ENCODE measurements at places on chromosomes 5 and 9.
A peak's percentile ranks its signal among the peaks of the same experiment; 100 is the strongest.

- H3K27ac ChIP-seq, result no peak overlapping the region
- no peaks in the 10 kb centered on the region for H3K27me3 ChIP-seq
- H3K4me1 ChIP-seq, result no peaks in the 10 kb centered on the region
- no peak overlapping the region for H3K4me3 ChIP-seq
- no peaks in the 10 kb centered on the region for H3K36me3 ChIP-seq
These were observed 1866.7 kb upstream of the C9orf72 start for GRCh38 chr9:29439961-29440360.

DNA sequence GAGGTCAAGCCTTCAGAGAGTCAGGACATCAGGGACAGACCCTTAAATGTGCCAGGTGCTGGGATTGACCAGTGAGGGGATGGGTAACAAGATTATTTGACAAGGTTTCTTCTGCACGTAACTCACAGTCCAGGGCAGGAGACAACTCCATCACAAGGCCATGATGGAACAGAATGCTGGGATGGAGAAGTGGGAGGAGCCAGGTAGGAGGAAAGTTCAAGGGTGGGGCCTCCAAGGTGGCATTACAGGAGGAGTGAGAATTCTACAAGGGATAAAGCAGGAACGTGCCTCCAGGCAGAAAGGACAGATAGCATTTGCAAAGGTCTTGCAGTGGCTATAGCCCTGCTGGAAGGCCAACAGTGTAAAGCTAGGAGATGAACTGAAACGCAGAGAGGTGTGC, 102.2 kb downstream of the FGF18 start:
- no peak for DNase-seq
- H3K36me3 ChIP-seq, result no peaks in the 10 kb centered on the region
- H3K4me3 ChIP-seq, result no peak overlapping the region
- H3K27me3 ChIP-seq, result no peaks in the 10 kb centered on the region
- no peak overlapping the region for H3K27ac ChIP-seq
- H3K4me1 ChIP-seq, result no peaks in the 10 kb centered on the region

- DNase-seq, result no peak
- no peak overlapping the region for H3K27ac ChIP-seq
- H3K36me3 ChIP-seq, result peaks cover 21% of the 10 kb centered on the region
- no peaks in the 10 kb centered on the region for H3K4me1 ChIP-seq
These were observed 57.0 kb downstream of the ECPAS start for GRCh38 chr9:111427186-111427585.

DNA sequence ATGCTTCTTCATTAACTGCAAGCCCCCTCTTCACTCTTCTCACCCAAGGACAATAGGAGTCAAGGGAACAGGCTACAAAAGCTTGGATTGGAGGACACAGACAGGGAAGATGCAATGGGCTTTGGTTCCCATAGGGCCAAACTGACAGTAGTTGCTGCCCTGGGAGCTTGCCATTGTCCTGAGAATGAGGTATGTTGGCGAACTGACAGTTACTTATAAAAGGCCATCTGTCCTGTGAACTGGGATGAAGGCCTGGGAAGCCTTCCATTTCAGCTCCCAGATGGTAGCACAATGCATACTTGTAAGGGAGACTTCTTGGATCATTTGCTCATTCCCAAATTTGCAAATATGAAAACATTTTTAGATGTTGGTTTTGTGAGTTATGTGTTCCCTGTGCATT, 88.9 kb downstream of the SNCAIP start:
- no peaks in the 10 kb centered on the region for H3K36me3 ChIP-seq
- DNase-seq, result no peak
- no peak overlapping the region for H3K27ac ChIP-seq

GRCh38 chr5:127962491-127962890, 121.1 kb upstream of the SLC12A2 start:
- H3K27me3 ChIP-seq, result no peaks in the 10 kb centered on the region
- no peak for DNase-seq
- no peak overlapping the region for H3K4me3 ChIP-seq
- no peak overlapping the region for H3K27ac ChIP-seq
- no peaks in the 10 kb centered on the region for H3K4me1 ChIP-seq

DNA sequence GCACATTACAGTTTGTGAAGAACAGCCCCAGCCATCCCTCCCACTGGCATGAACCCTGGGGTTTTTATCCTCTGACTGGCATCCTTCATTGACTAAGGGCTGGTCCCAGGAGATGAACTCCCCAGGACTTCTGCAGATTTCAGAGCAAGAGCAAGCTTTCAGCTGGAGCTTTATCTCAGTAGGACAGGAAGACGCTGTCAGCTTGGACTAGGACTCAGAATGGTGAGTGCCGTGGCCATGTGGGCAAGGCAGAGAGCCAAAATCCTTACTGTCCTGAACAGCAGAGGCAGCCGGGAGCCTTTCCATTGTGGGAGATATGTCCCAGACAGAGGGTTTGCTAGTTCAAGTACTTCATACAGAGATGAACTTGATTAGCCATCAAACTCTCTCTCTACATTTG, 3.2 kb upstream of the ACOT12 start:
- no peaks in the 10 kb centered on the region for H3K4me1 ChIP-seq
- no peaks in the 10 kb centered on the region for H3K36me3 ChIP-seq
- H3K27me3 ChIP-seq, result peaks cover 2% of the 10 kb centered on the region
- DNase-seq, result no peak
- no peak overlapping the region for H3K27ac ChIP-seq

- H3K4me1 ChIP-seq, result no peaks in the 10 kb centered on the region
- H3K27me3 ChIP-seq, result no peaks in the 10 kb centered on the region
- no peak overlapping the region for H3K27ac ChIP-seq
- DNase-seq, result no peak
- no peak overlapping the region for H3K4me3 ChIP-seq
These were observed 39.2 kb downstream of the PPIC start for GRCh38 chr5:122997294-122997693.

DNA sequence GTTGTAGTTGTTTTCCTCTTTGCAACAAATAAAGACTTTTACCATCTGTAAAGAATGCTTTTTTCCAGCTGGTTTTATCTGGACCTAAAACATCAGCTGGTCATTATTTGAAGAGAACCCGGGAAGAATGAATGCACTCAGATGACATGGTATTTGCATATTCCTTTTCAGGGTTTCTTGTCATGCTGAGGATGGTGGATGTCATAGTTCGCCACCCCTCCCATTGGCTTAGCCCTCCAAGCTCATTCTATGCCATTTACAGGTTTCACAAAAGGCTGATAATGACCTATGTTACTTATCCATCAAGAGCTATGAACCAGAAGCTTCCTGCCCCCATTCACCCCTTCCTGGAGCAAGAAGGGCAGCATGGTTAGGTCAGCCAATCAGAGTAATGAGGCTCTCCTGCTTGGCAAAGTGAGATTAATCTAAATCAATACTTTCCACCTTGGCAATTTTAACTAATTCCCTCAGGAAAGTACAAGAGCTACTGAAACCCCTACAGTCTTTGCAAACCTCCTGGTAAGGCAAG, 440.5 kb upstream of the TLE4 start:
- no peak overlapping the region for H3K4me3 ChIP-seq
- no peaks in the 10 kb centered on the region for H3K27me3 ChIP-seq
- no peaks in the 10 kb centered on the region for H3K36me3 ChIP-seq
- no peaks in the 10 kb centered on the region for H3K4me1 ChIP-seq
- no peak overlapping the region for H3K27ac ChIP-seq
- DNase-seq, result no peak

- peak overlapping the region; percentile 43 for H3K27ac ChIP-seq
- no peaks in the 10 kb centered on the region for H3K36me3 ChIP-seq
- no peaks in the 10 kb centered on the region for H3K27me3 ChIP-seq
These were observed 4.6 kb downstream of the NRG2 start for GRCh38 chr5:140038373-140038957.

DNA sequence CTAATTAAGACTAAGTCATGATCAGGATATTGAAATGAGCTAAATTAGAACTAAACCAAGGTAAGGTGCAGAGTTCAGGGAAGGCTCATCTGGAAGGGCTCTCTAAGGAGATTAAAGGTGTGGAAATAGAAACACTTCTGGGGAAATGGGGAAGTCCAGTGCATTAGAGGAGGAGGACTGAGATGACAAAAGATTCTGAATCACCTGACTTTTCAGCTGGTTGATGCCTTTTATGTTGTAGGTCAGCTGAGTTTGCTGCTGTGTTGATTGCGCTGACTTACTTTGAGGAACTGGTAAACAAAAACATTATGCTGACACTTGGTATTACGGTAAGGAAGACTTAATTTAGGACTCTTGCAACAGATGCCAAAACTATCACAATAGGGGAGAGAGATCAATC, 23.8 kb downstream of the IFNA5 start:
- H3K27ac ChIP-seq, result no peak overlapping the region
- H3K4me3 ChIP-seq, result no peak overlapping the region
- H3K4me1 ChIP-seq, result no peaks in the 10 kb centered on the region
- DNase-seq, result no peak
- no peaks in the 10 kb centered on the region for H3K27me3 ChIP-seq

- no peak overlapping the region for H3K27ac ChIP-seq
- no peak overlapping the region for H3K4me3 ChIP-seq
- no peak for DNase-seq
- H3K27me3 ChIP-seq, result peaks cover 2% of the 10 kb centered on the region
- no peaks in the 10 kb centered on the region for H3K4me1 ChIP-seq
- H3K36me3 ChIP-seq, result no peaks in the 10 kb centered on the region
These were observed 64.6 kb downstream of the SVEP1 start for GRCh38 chr9:110514897-110515296.

DNA sequence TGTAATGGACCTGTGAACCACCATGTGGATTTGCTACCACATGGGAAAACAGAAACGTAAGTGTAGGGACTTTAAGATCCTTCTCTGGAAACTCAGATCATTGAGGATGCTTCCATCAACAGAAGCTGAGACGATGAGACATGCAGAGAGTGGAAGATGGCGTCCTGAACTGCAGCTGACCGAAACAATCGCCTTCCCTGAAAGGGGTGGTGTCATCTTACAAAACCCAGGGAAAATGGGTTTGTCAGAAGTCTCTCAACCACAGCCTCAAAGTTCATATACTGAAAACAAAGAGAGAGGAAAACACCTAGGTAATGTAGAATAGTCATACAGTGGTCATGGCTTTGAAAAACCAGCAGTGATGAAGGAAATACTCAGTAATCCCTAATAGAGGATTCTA, 6.6 kb upstream of the PTPN3 start:
- no peak overlapping the region for H3K4me3 ChIP-seq
- H3K4me1 ChIP-seq, result no peaks in the 10 kb centered on the region
- H3K27ac ChIP-seq, result no peak overlapping the region
- H3K36me3 ChIP-seq, result no peaks in the 10 kb centered on the region

GRCh38 chr5:39876146-39876545, 451.4 kb upstream of the DAB2 start:
- no peaks in the 10 kb centered on the region for H3K27me3 ChIP-seq
- no peak for DNase-seq
- H3K4me3 ChIP-seq, result no peak overlapping the region
- no peak overlapping the region for H3K27ac ChIP-seq
- H3K36me3 ChIP-seq, result no peaks in the 10 kb centered on the region

- H3K4me1 ChIP-seq, result no peaks in the 10 kb centered on the region
- no peak overlapping the region for H3K4me3 ChIP-seq
- H3K36me3 ChIP-seq, result no peaks in the 10 kb centered on the region
- no peak for DNase-seq
- H3K27me3 ChIP-seq, result no peaks in the 10 kb centered on the region
These were observed 36.7 kb downstream of the LPAR1 start for GRCh38 chr9:111001526-111001925.

GRCh38 chr9:104555521-104555920, 13.4 kb upstream of the OR13C8 start:
- no peak overlapping the region for H3K27ac ChIP-seq
- DNase-seq, result no peak
- H3K4me1 ChIP-seq, result no peaks in the 10 kb centered on the region
- H3K4me3 ChIP-seq, result no peak overlapping the region
- H3K27me3 ChIP-seq, result no peaks in the 10 kb centered on the region

- no peak overlapping the region for H3K27ac ChIP-seq
- DNase-seq, result no peak
These were observed 13.1 kb downstream of the LPCAT1 start for GRCh38 chr5:1510631-1511030.

DNA sequence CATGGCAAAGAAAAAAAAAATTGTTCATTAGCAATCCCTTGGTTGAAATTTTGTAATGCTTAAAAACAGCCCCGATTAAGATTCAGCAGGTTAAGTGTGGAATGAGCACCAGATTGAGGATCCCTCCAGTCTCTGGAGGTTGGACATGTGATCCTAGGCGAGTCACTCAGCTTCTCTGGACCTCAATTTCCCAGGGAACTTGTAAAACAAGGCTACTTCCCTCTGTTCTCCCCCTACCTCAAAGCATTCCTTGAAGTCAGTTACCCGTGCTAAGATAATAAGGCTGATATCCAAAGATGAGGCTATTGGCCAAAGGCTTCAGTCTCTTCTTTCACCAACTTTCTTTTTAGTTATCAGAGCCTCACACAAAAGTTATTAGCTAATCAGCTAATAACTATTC, 2.9 kb downstream of the KLHL3 start:
- H3K4me1 ChIP-seq, result peaks cover 15% of the 10 kb centered on the region
- H3K27ac ChIP-seq, result no peak overlapping the region

DNA sequence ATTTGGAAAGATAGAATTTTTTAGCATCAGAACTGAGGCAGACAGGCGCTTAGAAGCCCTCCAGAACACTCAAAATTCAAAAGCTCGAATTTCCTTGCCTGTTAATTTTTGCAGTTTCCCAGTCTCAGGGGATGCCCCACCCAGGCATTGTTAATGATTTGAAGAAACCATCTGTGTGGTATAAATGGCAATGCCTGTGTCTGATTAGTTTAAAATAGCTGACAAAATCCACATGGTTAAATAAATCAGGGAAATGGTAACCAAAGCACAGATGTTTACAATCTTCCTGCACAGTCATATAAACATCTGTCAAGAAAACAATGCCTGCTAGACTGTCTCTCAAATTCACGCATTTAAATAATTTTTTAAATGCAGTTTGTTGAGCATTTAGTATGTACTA, 185.2 kb upstream of the RGMB start:
- no peaks in the 10 kb centered on the region for H3K36me3 ChIP-seq
- H3K4me1 ChIP-seq, result no peaks in the 10 kb centered on the region
- H3K27ac ChIP-seq, result no peak overlapping the region
- no peak overlapping the region for H3K4me3 ChIP-seq
- no peak for DNase-seq

- no peak overlapping the region for H3K4me3 ChIP-seq
- no peaks in the 10 kb centered on the region for H3K36me3 ChIP-seq
- DNase-seq, result no peak
- no peaks in the 10 kb centered on the region for H3K4me1 ChIP-seq
- no peak overlapping the region for H3K27ac ChIP-seq
These were observed 82.0 kb upstream of the HAPLN1 start for GRCh38 chr5:83802686-83803085.

- H3K27ac ChIP-seq, result no peak overlapping the region
- H3K36me3 ChIP-seq, result no peaks in the 10 kb centered on the region
- H3K4me1 ChIP-seq, result no peaks in the 10 kb centered on the region
- DNase-seq, result no peak
- no peaks in the 10 kb centered on the region for H3K27me3 ChIP-seq
These were observed 10.6 kb upstream of the ANGPTL2 start for GRCh38 chr9:127132921-127133647.

- no peaks in the 10 kb centered on the region for H3K27me3 ChIP-seq
- DNase-seq, result no peak
- H3K27ac ChIP-seq, result no peak overlapping the region
- no peaks in the 10 kb centered on the region for H3K4me1 ChIP-seq
These were observed 94.0 kb downstream of the PHF2 start for GRCh38 chr9:93670208-93671019.

GRCh38 chr5:151751593-151751992, 6.8 kb downstream of the ATOX1 start:
- H3K4me1 ChIP-seq, result peaks cover 26% of the 10 kb centered on the region
- H3K27ac ChIP-seq, result 0 out of 2 replicates have a peak overlapping the region, but pooled peaks have one; percentile 4
- H3K4me3 ChIP-seq, result no peak overlapping the region
- H3K36me3 ChIP-seq, result no peaks in the 10 kb centered on the region

GRCh38 chr5:180354966-180355365, 1.8 kb upstream of the GFPT2 start:
- no peak overlapping the region for H3K27ac ChIP-seq
- no peaks in the 10 kb centered on the region for H3K36me3 ChIP-seq
- H3K27me3 ChIP-seq, result peaks cover 9% of the 10 kb centered on the region
- H3K4me1 ChIP-seq, result no peaks in the 10 kb centered on the region

All from GM12878 (cell line).